Activated effector memory CD4-positive, alpha-beta T cell treated with Interleukin-2 at 50 U/mL for 16 hours (primary cell): ENCODE measurements at places on chromosomes 7 and 10.

- DNase-seq = no peak
Observed at GRCh38 chr7:104836976-104837375, 177.0 kb upstream of the KMT2E start.

DNA sequence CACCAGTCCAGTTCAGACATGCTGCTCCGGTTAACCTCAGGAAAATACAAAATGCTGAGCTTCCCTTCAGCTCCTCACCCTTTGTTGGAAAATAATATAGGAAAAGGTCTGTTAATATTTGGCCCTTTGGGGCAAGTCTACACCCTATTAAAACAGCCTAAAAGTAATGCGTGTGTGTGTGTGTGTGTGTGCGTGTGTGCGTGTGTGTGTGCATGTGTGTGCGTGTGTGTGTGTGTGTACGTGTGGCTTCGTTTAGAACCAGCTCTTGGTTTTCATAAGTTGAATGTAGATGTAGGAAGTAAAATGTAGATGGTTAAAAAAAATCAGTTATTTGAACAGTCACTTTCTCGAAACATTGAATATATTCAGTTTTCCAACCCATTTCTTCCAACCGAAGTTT, 61.1 kb upstream of the PDCD4 start:
- no peak for DNase-seq

DNA sequence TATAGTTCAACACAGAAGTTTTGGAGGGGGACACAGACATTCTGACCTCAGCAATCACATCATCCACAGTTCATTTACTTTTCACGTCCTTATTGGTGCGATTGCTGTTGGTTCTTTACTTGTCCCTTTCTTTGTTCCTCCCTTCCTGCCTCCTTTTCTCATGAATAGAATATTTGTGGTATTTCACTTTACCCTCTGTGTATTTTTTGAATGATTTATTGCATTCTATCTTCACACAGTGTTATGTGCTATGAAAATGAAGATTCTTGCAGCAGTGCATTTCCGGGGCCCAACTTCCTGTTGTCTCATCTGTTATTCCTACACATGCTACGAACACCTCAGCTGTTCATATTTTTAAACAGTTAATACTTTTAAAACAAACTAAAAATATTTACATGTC, 179.6 kb downstream of the ZMYND11 start:
- no peak for DNase-seq

DNA sequence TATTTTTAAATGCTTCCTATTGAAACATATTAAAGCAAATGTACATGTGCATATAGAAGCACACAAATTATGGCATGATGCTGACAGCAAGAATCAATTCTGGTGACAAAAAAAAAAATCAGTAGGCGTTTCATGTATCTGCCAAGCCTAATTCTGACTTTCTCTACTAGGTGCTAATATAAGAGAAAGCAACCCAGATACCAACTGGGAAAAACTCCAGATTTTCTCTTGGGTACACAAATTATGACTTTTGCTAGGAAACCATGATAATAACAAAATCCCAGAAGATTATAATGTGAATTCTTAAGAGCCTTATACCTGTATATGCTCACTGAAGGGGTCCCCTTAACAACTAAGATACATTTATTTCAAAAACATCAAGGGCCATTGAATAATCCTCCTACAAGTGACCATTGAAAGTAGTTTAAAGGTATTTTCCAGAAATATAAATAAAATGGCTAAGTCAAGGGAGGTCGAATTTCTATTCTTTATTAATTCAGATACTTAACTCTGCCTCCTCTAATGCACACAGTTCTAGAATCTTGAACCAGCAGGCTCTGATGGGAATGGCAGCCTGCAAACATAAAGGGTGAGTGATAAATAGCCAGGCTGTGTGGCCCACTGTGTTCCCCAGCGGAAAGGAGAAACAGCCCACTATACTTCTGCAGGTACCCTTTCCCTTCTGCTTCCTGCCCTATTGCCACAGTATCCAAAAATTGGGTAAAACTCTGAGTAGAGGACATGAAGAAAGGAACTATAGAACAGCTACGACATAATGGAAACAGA, 84.5 kb downstream of the DGKB start:
- no peak for DNase-seq

GRCh38 chr7:44748948-44749731, 493 bp downstream of the ZMIZ2 start:
- DNase-seq = no peak

DNA sequence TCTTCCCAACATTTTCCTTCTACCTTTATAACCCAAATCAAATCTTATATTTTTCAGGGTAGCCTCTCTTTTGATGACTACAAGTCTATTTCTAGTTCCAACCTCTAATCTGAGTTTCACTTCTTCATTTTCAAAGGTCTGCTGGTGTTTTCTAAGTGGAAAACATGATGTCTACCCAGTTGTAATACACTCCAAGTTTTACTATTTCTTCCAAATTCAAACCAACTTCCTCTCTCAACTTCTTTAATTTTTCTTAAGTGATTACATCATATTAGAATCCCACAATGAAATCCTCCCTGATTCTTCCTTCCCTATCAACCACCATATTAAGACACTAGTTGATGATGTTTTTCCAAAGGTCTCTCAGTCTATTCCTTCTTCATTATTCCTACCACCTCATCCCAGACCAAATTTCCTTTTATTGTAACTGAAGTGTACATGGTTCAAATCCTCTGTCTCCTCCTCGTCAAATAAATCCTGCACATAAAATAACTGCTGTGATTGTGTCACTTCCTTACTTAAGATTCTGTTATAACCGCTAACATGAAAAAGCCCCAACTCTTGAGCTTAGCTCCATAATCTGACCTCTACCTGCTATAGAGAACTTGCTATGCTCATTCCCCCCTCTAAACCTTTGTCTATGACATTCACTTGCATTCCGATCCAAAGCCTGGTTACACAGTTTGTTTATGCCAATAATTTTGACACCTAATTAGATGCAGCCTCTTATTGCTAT, 12.7 kb downstream of the TAS2R38 start:
- no peak for DNase-seq
